RKO (cell line): ENCODE measurements at places on chromosomes 2 and 18.

DNA sequence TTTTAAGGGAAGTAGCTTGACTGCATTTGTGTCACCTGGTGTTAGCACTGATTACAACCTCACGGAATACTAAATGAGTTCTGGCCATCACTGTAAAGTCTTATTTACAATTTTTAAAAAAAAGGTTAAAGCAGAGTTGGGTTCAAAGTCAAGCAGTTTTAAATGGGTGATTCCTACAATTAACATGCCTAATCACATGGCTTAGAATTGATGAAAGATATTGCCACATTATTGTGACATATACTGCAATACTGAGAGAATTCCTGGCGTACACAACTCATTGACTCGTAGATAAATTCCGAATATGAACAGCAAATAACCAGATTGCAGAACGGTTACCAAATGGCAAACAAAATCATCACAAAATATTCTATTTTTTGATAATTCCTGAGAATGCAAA is 34.2 kb downstream of the ROCK2 start:
- DNase-seq: no peak

- DNase-seq: no peak
These were observed 420.9 kb upstream of the ST6GAL2 start for GRCh38 chr2:107306881-107307280.

DNA sequence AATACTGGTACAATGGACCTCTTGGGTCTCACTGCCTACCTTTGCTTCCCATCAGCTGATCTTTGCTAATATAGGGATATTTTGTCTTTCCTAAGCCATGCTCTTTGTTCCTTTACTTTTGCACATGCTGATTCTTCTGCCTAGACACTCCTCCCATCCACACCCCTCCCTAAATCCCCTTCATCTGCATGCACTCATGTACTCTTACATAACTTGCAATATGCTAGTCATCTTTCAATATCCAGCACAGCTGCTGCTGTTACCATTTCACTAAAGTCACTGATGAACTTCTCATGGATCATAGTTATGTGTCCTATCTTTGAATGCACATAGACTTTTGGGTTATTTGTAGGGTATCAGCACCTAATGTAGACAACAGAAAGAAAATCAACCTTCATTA is 18.5 kb upstream of the DTNA start:
- DNase-seq: no peak

DNA sequence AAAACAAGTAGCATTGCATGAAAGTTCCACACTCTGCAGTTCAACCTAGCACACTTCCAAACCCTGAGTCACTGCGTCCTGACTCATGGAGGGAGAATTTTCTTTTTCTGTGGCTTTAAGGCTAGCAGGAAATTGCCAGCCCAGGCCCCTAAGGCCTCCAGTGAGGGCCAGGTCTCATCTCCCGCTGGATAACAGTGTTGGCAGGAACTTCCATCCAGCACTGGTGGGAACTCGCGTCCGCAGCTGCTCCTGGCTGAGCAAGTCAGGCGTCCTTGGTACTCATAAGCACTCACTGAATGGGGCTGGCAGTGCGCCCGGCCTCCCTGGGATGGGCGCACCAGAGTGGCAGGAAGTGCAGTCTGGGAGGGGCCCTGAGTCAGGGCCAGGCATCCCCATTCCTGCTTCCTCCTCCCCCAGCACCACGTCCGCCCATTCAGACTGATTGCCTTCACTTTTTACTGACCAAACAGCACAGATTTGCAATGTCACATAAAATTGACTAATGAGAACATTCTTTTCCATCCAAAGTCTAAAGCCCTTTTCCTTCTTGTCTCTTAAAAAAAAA is 14.3 kb downstream of the MALL start:
- DNase-seq: peak; percentile 98

GRCh38 chr18:32480581-32480980 is 9.9 kb upstream of the GAREM1 start:
- no peak for DNase-seq

GRCh38 chr2:97354576-97354975 is 235.1 kb downstream of the ANKRD36B start:
- no peak for DNase-seq

DNA sequence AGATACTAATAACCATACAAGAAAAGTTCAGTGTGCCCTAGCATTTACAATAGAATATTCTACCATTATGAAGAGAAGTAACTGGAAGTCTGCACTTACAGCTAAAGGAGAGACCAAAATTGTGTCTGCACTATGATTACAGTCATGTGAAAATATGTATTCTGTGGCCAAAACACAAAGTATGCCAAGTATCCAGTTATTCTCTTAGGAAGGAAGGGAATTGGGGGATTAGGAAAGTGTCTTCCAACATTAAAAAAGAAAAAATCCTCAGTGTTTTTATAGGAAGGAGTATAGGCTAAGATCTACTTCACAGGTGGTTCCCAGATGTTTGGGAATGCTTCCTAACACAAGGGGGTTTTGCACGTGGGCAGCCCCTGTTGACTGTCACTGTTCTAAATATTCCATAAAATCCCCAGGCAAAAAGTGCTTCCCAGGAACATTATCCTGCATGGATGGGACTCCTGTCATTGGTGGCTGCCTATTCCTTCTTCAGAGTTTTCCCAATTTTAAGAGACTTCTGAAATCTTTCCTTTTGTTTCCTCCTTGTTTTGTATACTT is 180.2 kb upstream of the KLHL29 start:
- DNase-seq: no peak
